Hepatic stellate cell (primary cell): ENCODE measurements at places on chromosomes 6 and 20.
A peak's percentile ranks its signal among the peaks of the same experiment; 100 is the strongest.

GRCh38 chr6:4970739-4971395 lies 33.0 kb downstream of the RPP40 start:
- no peak for DNase-seq

GRCh38 chr6:29739136-29739881 lies 16.1 kb downstream of the HLA-F start:
- no peak for DNase-seq

GRCh38 chr6:54716010-54716409 lies 130.6 kb upstream of the FAM83B start:
- no peak for DNase-seq

- DNase-seq = no peak
These were observed 61.6 kb downstream of the TRDN start for GRCh38 chr6:123575188-123575587.

GRCh38 chr20:22732751-22733150 lies 148.4 kb upstream of the FOXA2 start:
- no peak for DNase-seq

- DNase-seq = no peak
These were observed 59.6 kb downstream of the ERMARD start for GRCh38 chr6:169811072-169811471.

- no peak for DNase-seq
These were observed 862.7 kb upstream of the MAP3K7 start for GRCh38 chr6:91449539-91449938.

- DNase-seq = no peak
These were observed 335.8 kb downstream of the EPHA7 start for GRCh38 chr6:93083337-93084230.

- DNase-seq = no peak
These were observed 30.0 kb upstream of the RALY start for GRCh38 chr20:33963751-33964150.

GRCh38 chr20:31764641-31765305 lies 25.7 kb downstream of the TPX2 start:
- DNase-seq = peak; percentile 48

DNA sequence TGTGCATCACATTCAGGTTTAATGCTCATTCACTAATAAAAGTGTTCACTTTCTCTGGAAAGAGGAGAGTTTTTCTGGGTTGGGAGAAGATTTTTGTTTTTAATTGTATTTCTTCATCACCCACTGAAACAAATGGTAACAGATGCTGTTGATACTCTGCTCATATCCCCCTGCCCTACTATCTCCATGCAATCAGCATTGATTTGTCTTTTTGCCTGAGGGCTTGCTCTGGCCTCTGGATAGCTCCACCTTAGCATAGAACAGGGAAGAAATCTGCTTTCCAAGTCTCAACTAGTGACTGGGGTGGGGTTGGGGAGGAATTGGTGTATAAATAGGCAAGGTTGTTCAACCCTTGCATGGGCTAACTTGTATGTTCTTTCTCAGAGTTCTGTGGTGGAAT lies 296.4 kb downstream of the KHDRBS2 start:
- DNase-seq = no peak

GRCh38 chr20:11158589-11158988 lies 484.8 kb upstream of the JAG1 start:
- no peak for DNase-seq

DNA sequence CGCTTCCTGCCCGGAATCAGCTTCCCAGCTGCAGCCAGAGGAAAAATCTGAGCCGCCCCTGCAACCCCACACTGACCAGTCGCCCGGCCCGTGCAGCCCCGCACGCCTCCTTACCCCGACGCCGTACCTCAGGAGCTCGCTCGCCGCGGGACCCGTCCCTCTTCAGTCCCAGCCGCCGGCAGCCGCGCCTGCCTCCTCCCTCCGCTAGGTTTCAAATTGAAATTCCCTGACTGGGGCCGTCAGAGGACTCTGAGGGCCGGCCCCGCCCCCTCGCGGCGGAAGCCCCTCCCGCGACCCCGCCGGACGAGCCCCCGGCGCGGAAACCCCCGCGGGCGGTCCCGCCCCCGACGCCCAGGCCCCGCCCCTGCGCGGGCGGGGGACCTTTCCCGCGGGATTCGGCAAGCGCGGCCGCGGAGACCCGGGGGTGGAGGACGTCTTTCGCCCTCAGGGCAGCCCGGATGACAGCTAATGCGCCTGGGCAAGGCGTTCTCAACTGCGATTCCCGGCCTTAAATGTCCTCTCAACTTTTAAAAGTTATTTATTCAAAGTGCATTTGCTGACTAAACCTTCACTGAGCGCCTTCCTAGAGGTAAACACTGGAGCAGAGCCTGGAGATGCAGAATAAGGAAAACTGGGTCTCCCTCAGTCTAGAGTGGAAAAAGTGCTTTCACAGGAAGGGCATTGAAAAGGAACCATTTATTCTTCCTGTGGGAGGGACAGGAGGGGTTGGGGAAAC lies at the start of gene EPB41L2:
EPB41L2 (minus strand) TSS at position 218 of the 736 bp plus-strand sequence. CDS start 106,760 bp downstream, outside the sequence.
- DNase-seq = peak; percentile 75

DNA sequence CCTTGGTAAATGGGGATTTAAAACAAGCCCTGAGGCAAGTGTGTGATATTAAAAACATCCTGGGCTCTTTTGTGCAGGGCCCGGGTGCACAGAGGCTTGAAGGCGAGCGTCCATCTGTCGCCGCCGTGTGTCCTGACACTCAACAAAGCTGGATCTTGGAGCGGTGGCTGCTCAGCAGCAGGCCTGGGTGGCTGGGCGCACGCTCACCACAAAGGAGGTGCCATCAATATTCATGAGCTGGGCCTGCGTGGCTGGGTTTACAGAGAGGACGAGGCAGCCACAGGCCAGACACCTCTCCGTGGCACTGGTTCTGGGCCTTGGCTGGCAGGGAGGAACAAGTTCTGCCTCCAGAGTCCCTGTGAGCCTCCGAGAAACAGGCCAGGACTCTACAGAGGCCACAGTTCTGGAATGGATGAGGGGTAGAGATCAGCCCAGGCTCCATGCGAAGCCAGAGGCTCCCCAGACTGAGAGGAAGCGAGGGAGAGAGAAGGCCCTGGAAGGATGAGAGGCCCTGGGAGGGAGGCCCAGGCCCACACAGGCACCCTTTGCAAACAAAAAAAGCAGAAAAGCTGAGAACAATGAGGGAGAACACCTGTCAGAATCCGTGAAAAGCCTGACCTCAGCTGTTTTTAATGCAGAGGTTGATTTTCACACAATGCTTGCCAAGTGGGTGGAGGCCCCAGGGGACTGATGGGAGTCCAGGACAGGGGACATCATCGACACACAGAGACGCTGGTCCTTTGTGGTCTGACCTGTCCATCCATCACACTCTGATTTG lies 21.9 kb downstream of the BHLHE23 start:
- DNase-seq = no peak

DNA sequence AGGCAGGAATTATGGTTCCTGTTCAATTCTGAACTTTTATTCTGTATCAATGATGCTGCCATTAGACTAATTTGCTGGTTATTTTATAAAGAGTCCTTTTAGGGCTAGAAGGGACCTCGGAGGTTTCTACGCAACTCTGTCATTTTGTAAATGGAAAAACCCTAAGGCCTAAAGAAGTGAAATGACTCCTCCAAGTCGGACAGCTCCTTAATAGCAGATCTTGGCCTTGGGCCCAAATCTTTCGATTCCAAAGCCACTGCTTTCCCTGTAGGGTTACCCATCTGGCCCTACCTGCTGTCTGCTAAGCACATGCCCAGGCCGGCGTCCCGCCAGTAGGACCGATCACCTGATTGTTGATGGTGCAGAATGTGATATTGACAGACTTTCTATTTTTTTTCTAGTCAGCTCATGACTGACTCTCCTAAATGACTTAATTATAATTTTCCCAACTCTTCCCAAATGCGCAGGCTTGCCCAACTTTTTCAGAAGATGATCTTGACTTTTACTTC lies 40.2 kb downstream of the PLEKHG1 start:
- no peak for DNase-seq

GRCh38 chr6:43242908-43243663 lies at the start of gene TTBK1:
Gene TTBK1 (plus strand): TSS chr6:43243481. CDS start chr6:43246661, 3,180 bp downstream.
- no peak for DNase-seq

DNA sequence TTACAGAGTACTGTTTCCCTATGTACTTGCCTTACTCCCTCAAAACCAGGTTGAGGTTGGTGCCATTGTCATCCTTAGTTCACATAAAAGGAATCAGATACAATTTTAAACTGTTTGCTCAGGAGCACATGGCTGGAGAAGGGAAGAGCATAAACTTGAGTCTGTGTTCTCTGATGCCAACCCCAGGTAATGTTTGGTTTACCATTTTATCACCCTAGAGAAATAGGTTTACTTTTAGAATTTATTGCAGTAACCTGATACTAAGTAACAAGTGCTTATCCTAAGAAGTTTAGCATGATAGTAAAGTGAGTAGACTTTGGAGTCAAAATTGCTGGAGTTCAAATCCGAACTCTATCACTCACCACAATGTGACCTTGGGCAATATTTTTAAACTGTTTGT lies 86.3 kb downstream of the RFPL4B start:
- DNase-seq = no peak
